ENCODE measurements at places on chromosomes 5 and 9. TPM values are rescaled to one million over a fixed set of nuclear protein-coding genes. Genes with fewer than 3 reads are reported as not detected.

Gene SLC46A2
- 0.35 TPM for total RNA-seq

Gene ECM2
- total RNA-seq = 71.3 TPM

- DNase-seq = no peak
Measured at GRCh38 chr9:137763271-137763955, 114.2 kb upstream of the CACNA1B start.

DNA sequence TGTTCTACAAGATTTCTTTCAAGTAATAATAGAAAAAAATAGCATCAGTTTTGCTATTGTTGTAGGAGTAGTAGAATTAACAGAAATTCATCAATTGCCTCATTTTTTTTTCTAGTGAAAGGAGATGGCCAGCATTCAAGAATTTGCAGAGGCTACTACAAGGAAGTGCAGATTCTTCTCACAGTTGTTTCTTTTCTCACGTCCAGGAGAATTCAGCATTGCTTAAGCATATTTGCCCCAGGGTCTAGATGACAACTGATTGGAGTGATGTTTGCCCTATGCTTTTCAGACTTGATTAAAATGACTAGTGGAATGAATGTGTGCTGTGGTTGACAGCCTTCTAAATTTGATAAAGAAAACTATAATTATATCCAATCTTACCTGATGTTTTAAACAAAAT, 46.6 kb upstream of the SLC12A2 start:
- no peak for DNase-seq
